Chondrocyte (in vitro differentiated cells): ENCODE measurements at places on chromosomes 7 and 10.

DNA sequence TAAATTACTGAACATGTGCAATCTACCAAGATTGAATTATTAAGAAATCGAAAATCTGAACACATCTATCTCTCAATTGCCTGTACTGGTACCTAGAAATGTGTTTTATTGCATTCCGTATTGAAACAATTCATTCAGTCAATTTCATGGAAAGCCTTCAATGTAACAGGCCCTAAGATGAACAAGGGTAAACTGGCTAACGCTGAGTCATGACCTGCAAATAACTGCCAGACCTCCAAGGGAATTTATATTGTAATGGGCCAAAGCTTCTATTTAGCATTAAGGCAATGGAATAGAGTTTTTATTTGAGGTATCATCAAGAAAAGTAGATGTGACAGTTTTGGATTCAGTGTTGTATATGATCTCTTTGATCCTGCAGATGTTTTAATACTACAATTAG, 49.9 kb upstream of the CD36 start:
- DNase-seq, result no peak

GRCh38 chr10:122147663-122148062, 123.4 kb upstream of the BTBD16 start:
- no peak for DNase-seq

GRCh38 chr10:86716466-86716865, 40.0 kb upstream of the BMPR1A start:
- no peak for DNase-seq

DNA sequence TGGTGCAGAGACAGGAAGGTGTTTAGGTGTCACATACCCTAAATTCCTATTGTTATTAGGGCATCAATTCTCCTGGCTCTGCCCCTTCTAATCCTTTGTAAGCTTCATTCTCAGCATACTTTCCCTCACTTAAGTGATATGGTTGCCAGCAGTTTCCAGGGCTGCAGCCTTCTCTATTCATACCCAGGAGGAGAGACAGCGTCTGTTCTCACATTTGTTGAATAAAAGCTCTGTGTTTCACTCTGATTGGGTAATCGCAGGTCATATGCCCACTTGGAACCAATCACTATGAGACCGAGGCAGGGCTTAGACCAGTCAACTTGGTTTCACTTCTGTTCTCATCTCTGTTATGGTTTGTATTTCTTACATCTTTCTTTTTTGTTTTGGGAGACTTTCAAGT, 109.6 kb upstream of the MTPN start:
- no peak for DNase-seq

DNA sequence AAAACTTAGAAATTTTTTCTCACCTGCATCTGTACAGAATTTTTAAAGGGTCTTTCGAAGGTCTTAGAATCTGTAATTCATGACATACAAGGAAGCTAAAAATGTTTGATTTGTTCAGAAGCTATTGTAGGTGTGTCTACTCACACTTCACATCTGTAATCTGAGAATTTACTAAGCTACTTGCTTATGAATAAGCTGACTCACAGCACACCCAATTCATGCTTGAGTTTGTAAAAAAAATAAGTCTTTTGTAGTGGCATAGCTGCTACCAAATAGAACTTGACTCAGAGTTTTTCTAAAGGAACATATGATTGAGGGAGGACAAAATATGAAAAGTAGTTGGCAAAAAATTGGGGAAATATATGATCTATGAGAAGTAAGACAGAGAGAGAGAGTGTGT, 12.7 kb upstream of the AGR2 start:
- no peak for DNase-seq

- no peak for DNase-seq
Observed at GRCh38 chr7:5702876-5703571, 78.4 kb downstream of the RNF216 start.

GRCh38 chr7:48154792-48155413, 16.4 kb upstream of the ABCA13 start:
- no peak for DNase-seq

GRCh38 chr7:2185715-2186114, 47.0 kb downstream of the MAD1L1 start:
- DNase-seq, result no peak

- no peak for DNase-seq
Observed at GRCh38 chr10:102781090-102781920, 37.6 kb downstream of the WBP1L start.

DNA sequence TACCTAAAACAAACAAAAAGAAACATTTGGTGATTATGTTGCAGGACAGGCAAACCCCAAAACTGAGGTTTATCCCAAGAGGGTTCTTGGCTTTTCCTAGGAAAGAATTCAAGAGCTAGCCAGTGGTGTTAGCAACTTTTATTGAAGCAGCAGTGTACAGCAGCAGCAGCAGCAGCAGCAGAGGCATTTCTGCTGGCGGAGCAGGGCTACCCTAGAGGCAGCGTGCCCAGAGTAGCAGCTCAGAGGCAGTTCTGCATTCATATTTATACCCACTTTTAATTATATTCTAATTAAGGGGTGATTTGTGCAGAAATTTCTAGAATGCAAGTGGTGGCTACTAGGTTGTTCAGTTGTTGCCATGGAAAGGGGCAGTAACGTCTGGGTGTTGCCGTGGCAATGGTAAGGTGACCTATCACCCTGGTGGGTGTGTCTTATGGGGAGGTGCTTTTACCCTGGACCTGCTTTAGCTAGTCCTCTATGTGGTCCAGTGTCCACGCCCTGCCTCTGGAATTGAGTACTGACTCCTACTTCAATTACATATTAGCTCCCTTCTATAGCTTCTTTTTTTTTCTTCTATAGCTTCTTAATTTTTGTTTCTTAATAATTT, 53.9 kb downstream of the VCL start:
- DNase-seq, result no peak

DNA sequence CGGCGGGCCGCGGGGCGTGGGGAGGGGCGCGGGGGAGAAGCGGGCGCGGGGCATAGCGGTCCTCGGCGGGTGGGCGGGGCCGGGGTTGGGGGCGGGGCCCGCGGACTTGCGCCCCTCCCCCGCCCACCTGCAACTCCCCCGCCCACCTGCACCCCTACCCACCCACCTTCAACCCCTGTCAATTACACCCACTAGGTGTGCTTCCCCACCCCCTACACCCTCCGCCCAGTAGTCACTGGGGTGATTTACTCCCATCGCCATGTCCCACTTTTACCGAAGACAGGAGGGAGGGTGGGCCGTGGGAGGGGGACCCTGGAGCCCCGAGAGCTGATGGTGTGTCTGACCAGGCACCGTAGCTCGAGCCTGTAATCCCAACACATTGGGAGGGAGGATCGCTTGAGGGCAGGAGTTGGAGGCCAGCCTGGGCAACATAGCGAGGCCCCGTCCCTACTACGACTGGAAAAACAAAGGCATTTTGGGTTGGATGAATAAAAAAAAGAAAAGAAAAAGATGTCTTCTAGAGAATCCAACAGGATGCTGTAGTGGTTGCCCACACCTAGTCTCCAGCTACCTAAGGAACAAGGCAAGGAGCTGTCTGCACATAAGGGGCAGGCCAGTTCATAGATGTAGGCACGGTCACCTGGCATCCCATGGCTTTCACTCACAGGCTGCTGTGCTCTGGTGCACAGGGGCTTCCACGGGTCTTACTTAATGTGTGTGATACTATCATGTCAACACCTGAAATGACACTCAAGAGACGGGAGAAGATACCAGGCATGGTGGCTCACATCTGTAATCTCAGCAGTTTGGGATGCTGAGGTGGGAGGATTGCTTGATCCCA, 761 bp downstream of the KCTD7 start:
- DNase-seq, result no peak

- no peak for DNase-seq
Observed at GRCh38 chr7:91226411-91226810, 37.8 kb upstream of the FZD1 start.

- DNase-seq, result no peak
Observed at GRCh38 chr10:44935201-44935965, 24.2 kb upstream of the RASSF4 start.

DNA sequence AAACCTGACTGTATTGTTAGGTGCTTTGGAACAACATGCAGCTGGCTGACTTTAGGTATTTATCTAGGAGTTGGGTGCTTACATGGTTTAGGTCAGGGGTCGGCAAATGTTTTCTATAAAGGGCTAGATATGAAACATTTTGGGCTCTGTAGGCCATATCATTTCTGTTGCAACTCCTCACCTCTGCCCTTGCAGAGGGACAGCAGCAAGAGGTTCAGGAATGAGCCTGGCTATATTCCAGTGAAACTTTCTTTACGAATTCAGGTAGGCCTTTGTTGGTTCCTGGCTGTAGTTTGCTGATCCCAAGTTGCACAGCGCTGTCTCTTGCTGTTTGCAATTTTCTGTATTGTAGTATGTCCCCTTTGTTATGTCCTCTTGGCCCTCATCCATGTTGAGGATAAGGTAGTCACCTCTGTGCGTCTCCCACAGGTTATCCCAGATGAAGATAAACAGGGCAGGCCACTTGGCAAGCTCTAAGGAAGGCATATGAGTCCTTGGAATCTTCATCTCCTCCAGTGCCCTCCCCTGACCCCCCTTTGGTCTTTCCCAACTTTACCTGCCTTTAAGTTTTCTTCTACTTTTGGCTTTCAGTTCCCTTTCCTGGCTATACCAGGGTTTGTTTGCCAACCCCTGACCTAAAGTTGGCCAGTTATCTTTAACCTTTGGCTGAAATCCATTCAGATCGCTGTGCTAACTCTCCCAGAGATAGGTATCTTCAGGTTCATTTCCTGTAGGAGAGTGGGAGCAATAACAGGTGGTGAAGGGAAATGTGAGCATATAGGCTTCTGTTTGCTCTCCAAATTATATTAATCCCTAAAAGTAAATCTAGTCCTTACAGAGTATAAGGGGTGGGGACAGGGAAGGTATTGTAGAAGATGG, 36.1 kb downstream of the SGPL1 start:
- no peak for DNase-seq

DNA sequence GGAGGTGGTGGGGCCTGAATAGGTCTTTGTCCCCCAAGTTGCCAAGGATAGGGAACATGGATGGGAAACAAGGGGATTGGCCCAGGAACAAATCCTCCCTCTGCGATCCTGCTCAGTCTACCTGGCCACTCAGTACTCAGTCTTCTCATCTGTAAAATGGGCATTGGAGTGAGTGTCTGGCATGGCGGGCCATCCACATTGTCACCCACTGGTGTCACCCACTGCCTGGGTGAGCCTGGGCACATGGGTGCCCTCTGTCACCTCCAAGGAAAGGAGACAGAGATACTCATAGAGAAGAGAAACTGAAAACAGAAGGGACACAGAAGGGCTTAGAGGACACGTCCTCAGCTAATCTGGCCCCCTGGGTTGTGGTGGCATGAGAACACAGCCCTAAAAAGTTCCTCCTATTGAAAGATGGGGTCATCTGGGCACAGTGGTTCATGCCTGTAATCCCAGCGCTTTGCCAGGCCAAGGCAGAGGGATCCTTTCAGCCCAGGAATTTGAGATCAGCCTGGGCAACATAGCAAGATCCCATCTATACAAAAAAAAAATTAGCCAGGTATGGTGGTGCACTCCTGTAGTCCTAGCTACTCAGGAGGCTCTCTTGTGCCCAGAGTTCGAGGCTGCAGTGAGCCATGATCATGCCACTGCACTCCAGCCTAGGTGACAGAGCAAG, 12.5 kb upstream of the TNRC18 start:
- no peak for DNase-seq

GRCh38 chr10:89348481-89348880, 20.7 kb downstream of the IFIT3 start:
- no peak for DNase-seq

DNA sequence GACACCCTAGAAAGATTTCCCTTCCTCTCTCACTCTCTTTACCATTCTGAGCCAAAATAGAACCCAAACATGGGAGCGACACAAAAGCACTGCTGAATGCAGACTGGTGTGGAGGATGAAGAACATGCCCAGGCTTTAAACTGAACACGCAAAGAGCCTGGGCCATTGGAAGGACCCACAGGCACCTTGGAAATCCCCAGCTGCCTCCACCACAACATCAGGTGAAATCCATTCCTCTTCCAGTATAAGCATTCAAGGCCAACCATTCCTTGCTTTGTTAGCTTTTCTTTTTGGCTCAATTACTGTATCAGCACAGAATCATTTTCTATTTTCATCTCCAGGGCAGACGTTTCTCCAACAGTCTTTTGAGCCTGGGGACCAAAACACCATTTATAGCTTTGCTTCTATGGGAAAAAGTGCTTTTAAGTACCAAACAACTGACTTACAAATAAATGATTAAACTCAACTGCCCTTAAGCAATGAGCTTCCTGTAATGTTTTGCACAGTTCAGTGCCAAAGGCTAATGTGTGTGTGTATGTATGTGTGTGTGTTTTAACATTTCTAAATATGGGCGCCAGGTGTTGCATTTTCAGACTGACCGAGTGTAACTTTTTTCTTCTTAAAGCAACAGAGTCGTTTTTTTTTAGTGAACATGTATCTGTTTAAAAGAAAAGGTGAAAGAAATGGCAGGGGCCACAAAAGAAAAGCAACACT, 16.2 kb upstream of the BLNK start:
- no peak for DNase-seq

GRCh38 chr7:16891338-16891737, 9.6 kb upstream of the AGR3 start:
- no peak for DNase-seq

- DNase-seq, result peak; percentile 50
Observed at GRCh38 chr10:47457826-47458225, 26.1 kb downstream of the ANXA8 start.

GRCh38 chr7:84025332-84025927, 169.2 kb downstream of the SEMA3A start:
- DNase-seq, result no peak

GRCh38 chr10:100730725-100731406, 14.5 kb upstream of the PAX2 start:
- no peak for DNase-seq

DNA sequence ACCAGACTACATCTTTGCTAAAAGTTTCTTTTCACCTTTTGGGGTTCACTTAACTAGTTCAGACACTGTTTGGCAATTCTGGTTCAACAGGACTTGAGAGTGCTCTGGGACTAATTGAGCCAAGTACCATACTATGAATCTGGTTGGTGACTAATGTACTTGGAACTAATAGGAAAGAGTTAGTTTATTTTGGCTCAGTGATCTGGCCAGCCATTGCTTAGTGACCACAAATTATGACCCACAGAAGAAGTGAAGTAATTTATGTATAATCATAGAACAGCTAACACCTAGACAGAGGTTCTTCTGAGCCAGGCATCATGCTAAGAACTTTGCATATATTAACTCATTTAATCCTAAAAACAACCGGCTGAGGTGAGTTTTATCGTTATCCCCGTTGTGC, 126.5 kb upstream of the JCAD start:
- no peak for DNase-seq

- no peak for DNase-seq
Observed at GRCh38 chr10:131400513-131400912, 89.0 kb upstream of the TCERG1L start.

GRCh38 chr7:11456574-11456973, 375.4 kb downstream of the THSD7A start:
- DNase-seq, result no peak

GRCh38 chr7:31981874-31982390, 88.3 kb downstream of the PDE1C start:
- DNase-seq, result no peak

DNA sequence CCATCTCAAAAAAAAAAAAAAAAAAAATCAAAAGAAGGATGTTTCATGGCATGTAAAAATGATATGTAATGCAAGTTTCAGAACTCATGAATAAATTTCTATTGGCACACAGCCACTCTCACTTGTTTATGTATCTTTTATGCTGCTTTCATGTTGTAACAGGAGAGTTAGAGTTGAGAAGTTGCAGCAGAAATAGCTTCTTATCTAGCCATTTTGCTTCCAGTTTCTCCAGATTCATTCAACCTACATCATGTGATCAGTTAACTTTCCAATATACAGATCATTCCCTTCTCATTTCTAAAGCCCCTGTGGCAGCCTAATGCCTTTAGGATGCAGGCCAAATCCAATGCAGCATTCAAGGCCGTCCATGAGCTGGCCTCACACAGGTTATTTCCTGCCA, 30.4 kb downstream of the ZNF786 start:
- DNase-seq, result no peak

- no peak for DNase-seq
Observed at GRCh38 chr7:67566101-67566500, 569.5 kb downstream of the TYW1 start.
